ENCODE measurements at places on chromosomes 16 and 17. TPM values are rescaled to one million over a fixed set of nuclear protein-coding genes. Genes with fewer than 3 reads are reported as not detected.
A peak's percentile ranks its signal among the peaks of the same experiment; 100 is the strongest.

Gene NLRP1
- 51.4 TPM for total RNA-seq

DNA sequence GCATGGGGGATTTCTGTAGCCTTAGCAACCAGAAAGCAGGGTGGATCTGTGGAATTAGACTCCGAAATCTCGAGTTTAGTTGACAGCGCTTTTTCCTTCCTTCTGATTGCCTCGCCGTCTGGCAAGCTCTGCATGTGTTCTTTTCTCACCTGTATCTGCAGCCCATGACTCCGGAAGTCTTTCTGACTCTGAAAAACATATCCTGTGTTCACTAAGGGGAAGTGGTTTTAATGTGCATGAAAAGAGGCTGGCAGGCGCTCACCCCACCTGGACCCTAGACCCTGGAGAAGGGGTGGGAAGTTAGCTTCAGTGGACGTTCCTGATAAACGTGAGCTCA, 158.5 kb downstream of the RPTOR start:
- DNase-seq, result no peak

- DNase-seq, result no peak
Measured at GRCh38 chr17:31550389-31551056, 159.0 kb downstream of the RAB11FIP4 start.

DNA sequence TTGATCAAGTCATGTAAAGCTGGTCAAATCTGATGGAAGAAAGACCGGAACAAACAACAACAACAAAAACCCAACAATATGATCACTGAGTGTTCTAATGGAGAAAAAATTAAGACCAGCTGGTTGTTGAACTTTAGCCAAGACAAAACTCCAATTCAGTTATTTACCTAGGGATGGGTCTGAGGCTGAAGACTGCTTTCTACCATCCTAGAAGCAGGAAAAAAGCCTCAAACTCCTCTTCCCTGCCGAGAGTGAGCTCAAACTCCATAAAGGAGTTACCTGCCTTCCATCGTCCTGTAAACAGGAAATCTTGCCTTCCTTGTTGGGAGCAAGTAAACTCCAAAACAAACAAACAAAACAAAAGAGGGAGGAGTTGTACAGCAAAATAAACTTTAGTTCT, 23.1 kb upstream of the TMEM98 start:
- no peak for DNase-seq

DNA sequence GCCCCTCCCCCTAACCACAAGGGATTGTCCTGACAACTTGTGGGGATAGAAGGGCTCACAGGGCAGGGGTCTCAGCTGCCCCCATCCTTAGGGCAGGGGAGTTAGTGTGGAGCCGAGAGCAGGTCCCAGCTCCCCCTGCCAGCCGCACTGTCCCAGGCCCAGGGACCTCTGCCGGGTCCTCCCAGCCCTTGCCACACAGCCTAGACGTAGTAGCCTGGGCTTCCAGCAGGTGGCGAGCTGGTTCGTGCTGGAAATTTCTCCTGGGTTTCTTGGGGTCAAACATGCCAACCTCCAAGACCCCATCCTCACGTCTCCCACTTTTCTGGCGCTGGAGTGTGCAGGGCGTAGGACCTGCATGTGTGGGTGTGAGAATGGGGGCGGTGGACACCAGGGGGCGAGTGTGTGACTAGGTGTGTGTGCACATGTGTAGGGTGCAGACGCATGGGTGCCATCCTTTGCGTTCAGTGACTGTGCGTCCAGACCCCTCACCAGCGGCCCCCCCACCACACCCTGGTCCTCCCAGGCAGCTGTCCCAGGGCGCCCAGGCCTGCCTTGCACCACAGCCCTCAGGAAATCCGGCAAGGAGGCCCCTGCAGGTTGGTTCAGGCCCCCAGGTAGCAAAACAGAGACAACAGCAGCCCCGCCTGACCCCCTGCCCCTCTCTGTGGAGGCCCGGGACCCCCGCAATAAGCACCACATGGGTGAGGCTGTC, 29.5 kb downstream of the SBK1 start:
- DNase-seq, result no peak

- DNase-seq, result no peak
Measured at GRCh38 chr16:55645986-55646385, 9.8 kb upstream of the SLC6A2 start.

Gene E2F4
- total RNA-seq, result 45.0 TPM

DNA sequence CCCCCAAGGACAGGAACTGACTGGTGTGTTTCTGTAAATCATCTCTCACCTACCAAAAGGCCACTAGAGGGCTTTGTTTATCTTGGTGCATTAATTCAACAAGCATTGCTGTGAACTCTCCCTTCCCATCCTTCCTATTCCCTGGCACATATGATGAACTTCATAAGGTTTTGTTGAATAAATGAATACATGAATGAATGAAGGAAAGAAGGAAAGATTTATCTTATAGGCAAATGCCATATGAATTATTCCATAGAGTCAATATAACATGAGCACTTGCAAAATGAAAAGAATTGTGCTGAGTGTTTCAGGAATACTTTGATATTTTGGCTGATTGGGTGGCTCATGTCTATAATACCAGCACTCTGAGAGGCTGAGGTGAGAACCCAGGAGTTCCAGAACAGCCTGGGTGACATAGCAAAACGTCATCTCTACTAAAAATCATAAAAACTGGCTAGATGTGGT, 4.3 kb downstream of the SPDYE4 start:
- DNase-seq, result no peak

GRCh38 chr17:57288040-57288772, 31.9 kb downstream of the MSI2 start:
- no peak for DNase-seq

DNA sequence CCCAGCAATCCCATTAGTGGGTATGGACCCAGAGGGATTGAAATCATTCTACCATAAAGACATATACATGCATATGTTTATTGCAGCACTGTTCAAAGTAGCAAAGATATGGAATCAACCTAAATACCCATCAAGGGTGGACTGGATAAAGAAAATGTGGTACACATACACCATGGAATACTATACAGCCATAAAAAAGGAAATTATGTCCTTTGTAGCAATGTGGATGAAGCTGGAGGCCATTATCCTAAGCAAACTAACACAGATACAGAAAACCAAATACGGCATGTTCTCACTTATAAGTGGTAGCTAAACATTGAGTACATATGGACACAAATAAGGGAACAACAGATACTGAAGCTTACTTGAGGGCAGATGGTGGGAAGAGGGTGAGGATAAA, 2.4 kb downstream of the KRTAP2-3 start:
- DNase-seq, result no peak

DNA sequence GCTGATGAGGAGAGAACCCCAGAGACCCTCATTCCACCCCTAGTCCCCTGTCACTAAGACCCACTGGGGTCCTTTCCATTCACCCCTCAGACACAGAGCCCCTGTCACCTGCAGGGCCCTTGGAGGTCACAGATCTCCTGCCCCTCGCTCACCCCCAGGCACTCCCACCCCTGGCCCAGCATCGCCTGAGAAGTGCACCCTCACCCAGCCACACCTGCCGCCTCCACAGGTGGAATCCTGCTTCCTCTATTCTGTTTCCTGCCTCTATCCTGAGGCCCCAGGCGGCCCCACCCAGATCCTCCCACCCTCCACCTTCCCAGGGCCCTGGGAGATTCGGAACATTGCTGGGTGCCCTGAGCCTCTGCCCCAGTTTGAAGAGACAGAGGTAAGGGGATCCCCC, 13.8 kb upstream of the KRT17 start:
- DNase-seq, result no peak

Gene STAC2
- total RNA-seq, result 0.49 TPM

GRCh38 chr17:35953720-35954119, 10.2 kb upstream of the LYZL6 start:
- no peak for DNase-seq

DNA sequence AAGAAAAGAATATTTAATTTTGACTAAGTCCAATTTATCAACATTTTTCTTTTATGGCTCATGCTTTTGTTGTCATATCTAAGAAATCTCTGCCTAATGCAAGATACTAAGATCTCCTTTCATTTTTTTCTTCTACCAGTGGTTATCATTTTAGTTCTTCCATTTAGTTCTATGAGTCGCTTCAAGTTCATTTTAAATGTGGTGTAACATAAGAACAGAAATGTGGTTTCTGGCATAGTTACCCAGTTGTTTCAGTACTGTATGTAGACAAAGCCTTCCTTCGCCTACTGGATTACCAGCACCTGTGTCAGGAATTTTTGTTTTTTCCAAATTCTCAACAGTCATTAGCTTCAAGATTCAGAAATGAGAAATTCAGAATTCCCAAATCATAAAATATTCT, 175.7 kb downstream of the PARN start:
- DNase-seq, result no peak

Gene BIRC5
- 1.4 TPM for total RNA-seq

DNA sequence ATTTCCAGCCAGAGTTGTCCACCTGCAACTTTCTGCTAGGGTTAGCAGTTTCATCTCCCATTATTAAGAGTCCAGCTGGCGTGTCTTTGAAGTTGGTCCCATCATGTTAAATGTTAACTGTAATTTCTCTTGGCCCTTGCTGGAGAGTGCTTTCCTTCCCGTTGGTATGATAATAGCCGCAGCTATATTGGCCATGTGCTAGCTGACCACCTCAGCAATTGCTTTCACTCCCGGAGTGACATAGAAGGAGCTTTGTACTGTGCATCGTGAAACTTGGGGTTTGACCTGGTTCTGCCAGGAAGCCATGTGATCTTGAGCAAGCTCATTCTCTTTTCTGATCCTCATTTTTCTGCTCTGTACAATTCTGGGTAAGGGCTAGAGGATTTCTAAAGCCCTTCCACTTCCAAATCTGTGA, 81.0 kb upstream of the TBX2 start:
- DNase-seq, result no peak

DNA sequence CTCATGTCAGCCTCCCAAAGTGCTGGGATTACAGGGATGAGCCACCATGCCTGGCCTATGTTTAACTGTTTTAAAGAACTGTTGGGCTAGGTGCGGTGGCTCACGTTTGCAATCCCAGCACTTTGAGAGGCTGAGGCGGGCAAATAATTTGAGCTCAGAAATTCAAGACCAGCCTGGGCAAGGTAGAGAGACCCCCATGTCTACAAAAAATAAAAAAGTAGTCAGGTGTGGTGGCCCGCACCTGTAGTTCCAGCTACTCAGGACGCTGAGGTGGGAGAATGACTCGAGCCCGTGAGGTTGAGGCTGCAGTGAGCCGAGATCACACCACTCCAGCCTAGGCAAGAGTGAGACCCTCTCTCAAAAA, 1.9 kb upstream of the ITGAL start:
- DNase-seq, result no peak

DNA sequence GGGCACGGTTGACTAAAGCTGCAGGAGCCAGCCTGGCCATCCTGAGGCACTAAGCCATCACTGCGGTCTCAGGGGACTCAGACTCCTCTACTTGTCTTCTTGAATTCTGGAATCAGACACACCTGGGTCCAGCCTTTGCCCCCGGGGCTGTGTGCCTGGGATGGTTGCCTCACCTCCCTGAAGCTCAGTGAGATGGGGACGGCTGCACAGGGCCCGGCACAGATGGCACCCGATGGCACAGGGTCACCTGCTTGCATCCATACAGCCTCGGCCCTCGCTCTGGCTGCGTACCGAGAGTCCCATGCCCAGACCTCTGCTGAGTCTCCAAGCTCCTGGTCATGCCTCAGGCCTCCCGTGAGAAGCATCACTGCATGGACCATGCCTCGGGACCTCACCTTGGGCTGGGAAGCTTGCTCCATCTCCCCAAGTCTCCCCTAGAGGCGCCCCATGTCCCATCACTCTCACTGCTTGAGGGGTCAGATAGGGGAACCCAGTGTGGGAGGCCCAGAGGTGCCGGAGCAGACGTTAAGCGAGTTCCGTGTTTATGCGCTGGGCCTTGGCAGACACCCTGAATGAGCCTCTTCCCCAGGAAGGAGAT, 316.3 kb downstream of the SEC14L1 start:
- no peak for DNase-seq

DNA sequence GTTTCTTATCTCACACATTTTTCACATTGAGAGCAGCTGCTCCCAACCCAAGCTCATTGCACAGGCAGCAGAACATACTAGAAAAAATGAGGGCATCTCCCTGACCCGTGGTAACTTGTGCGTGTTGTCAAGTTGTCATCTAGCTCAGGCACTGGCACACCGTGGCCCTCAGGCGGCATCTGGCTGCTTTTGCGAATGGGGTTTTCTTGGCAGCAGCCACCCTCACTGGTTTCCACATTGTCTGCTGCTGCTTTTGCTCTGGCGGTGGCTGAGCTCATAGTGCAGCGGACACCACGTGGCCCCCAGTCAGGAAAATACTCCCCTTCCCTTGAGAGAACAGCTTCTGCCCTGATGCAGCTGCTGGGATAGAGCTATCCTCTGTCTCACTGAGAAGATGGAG, 9.4 kb upstream of the TEDC2 start:
- DNase-seq, result peak; percentile 50

DNA sequence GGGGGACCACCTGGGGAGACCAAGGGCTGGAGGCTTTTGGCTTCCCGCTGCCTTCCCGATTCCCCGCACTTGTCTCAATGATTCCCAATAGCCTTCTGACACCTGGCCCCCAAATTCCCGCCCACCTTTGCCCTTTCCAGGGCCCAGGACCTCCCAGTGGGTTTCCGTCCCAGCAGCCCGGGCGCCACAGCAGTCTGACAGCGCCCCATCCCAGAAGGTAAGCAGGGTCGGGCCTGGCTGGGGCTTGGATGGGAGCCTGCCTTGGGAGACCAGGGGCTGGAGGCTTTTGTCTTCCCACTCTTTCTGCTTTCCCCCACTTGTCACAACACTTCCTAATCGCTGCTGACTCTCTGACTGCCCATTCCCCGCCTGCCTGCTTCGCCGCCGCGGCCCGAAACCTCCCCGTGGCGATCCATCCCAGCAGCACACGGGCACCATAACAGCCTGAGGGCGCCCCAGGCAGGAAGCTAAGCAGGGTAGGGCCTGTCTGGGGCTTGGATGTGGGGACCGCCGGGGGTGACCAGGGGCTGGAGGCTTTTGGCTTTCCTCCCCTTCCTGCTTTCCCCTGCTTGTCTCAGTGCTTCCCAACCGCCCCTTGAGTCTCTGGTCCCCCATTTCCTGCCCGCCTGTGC, 2289.3 kb downstream of the TP53TG3F start:
- DNase-seq, result no peak

DNA sequence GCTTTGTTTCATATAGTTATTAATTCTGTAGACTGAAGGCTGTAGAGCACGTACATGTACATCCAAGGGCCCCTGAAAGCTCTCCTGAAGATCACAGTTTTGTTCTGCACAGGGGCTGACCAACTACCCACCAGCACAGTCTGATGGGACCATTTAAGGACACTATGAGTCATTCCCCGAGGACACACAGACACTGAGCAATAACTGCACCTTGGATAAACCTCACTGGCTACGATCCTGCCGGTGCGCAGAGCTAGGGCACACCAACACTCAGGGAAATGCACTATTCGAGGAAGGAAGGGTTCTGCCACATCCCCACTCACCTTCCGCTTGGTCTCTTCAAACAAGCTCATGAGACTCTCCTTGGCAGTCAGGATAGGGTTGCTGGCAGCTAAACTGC, 20.3 kb downstream of the SMG6 start:
- no peak for DNase-seq

Gene BRIP1
- total RNA-seq, result 0.53 TPM

Gene KRT32
- total RNA-seq, result 0.67 TPM

- no peak for DNase-seq
Measured at GRCh38 chr17:17748179-17748578, 66.9 kb downstream of the RAI1 start.

Gene CMTR2
- total RNA-seq, result 14.9 TPM

- DNase-seq, result peak; percentile 87
Measured at GRCh38 chr17:29929533-29930408, at the start of gene SSH2. Gene SSH2, minus strand, starts transcription at chr17:29930228. Its CDS starts 228 bp downstream, at chr17:29930000.
